ENCODE measurements at places on chromosomes 12 and 14.

DNA sequence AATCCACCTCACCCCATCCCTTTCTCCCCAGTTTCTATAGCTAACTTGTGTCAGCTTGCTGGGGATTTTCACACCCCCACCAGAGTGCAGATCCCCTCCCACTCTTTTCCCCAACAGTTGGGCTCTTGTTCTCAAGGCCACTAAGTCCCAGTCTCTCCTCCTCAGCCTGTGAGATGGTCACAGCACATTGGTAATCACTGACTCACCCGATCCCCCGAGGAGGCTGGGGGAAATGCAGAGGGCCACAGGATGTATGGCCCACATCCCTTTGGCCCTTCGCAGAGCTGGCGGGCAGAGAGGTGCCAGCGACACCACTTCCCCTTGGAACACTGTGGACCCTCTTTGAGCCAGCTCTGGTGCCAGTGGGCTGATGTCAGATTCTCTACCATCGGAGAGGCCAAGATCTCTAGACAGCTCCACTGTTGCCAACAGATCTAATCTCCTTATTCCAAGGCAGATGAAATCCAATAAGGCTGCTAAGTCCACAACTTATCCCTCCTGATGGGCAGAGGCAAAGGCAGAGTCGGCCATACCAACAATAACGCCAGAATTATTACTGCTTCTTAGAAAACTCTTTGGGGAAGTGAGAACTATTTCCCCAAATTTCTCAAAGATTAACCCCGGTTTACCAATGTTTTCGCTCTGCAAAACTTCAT lies 1.6 kb downstream of the FMNL3 start:
- DNase-seq: no peak

DNA sequence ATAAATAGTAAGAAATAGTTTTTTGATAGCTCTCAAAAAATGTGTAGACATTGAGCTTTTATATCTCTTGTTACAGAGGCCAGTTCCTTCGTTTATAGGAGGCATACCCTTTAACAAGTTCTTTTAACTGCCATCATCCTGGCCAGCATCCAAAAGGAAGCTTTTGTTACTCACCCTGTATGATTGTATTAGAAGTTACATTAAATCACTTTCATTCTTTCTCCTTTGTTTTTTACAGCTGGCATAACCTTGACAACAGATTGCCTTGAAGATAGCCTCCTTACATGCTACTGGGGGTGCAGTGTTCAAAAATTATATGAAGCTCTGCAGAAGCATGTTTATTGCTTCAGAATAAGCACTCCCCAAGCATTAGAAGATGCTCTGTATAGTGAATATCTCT lies 20.1 kb downstream of the CGRRF1 start:
- no peak for DNase-seq

DNA sequence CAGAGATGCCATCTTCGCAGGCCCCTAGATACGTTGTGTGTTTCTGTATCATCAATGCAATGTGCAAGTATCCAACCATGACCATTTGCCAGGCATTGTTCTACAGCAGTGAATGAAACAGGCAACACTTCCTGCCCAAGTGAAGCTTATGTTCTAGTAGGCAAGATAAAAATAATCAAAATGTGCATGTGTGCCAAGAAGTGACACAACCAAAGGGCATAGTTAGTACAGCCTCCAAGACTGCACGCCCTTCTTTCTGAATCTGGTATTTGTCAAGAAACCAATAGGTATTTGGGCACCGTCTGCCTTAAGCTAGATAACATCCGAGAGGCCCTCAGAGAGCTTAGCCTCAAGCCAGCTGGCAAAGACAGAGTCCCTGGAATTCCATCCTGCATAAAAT lies 152.0 kb downstream of the TMEM132C start:
- no peak for DNase-seq

DNA sequence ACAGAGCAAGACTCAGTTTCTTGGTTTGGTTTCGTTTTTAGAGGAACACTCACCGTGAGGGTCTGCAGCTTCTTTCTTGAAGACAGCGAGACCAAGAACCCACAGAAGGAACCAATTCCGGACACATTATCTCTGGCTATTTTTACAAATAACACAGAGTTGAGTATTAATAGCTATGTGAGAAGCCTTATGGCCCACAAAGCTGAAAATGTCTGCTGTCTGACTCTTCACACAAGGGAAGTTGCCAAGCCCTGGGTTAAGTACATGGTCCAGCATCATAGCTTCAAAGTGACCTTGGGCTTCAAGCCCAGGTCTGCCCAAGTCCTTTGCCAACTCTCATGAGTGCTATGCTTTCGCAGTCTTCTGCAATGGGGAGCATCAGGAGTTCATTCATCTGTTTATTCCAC lies 2.6 kb upstream of the LGMN start:
- DNase-seq: no peak

- DNase-seq: no peak
Measured at GRCh38 chr12:108597559-108598471, at the start of gene TMEM119. TSS of gene TMEM119 (minus strand) at chr12:108598084. CDS start at chr12:108592383, 5,701 bp downstream.

- no peak for DNase-seq
Measured at GRCh38 chr14:34175574-34175973, 224.7 kb upstream of the EGLN3 start.

DNA sequence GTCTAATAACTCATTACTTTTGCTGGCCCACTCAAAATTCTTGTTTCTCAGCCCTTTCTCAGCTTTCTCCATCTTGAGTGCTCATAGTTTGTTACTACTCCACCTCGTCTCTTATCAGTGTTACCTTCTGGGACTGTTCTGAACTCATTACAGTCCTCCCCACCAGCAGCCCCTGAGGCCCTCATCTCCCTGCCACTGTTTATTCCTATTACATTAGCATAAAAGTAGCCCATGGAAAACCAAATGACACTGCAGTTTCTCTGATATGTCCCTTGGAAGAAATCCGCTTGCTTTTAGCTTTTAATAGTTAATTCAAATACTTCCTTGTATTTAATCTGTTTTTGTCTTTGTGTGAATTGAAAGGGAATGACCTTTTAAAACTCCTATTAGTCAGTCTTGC lies 7.6 kb downstream of the AKAP6 start:
- no peak for DNase-seq

DNA sequence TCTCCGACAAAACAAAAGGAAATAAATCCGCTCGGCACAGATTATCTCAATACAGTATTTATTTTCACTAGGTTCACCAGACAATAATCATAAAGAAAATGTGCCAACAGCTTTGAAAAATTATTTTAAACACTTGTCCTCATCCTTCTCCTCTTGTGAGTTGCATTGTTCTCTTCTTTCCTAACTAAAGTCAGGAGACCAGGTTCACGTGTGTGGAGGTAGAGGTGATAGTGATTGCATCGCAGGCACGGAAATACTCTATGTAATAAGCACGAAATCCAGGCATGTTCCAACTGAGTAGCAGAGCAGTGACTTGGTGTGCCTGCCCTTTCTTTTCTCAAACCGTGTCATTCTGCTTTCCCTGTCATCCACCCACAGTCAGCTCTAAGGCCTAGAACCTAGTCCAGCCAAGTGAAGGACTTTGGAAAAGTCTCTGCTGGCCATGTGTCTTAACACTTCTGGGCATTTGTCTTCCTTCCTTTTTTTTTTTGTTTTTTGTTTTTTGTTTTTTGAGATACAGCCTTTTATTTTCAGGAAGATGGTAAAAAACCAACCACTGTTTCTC lies 939 bp upstream of the SEL1L start:
- DNase-seq: no peak

- DNase-seq: no peak
Measured at GRCh38 chr12:55548756-55549155, 646 bp upstream of the OR6C4 start.

GRCh38 chr14:22563987-22564386 lies 25.0 kb downstream of the DAD1 start:
- DNase-seq: no peak

- no peak for DNase-seq
Measured at GRCh38 chr14:77889971-77890442, 90.1 kb downstream of the ADCK1 start.

DNA sequence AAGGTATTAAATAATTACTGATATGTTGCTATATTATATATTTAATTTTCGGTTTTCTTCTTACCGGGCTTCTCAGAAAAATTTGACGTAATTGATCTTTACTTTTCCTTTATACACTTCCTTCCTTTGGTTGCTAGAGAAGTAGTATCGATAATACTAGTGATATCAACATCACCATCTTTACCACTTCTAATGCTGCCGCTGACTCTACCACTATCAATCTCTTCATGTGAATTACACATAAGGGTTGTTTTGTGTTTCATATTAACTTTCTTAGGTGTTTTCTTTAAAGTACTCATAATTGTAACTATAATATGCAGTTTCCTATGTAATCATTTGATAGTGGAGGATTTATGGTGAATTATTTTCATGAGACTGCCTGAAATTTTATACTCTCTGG lies 30.9 kb upstream of the KLRF1 start:
- no peak for DNase-seq

- no peak for DNase-seq
Measured at GRCh38 chr14:55699131-55700057, 119.4 kb downstream of the KTN1 start.

- no peak for DNase-seq
Measured at GRCh38 chr14:92962831-92963095, 39.8 kb downstream of the CHGA start.

- DNase-seq: no peak
Measured at GRCh38 chr12:27967551-27968054, 4.9 kb downstream of the PTHLH start.

GRCh38 chr14:90276646-90277367 lies 20.5 kb downstream of the PSMC1 start:
- no peak for DNase-seq

DNA sequence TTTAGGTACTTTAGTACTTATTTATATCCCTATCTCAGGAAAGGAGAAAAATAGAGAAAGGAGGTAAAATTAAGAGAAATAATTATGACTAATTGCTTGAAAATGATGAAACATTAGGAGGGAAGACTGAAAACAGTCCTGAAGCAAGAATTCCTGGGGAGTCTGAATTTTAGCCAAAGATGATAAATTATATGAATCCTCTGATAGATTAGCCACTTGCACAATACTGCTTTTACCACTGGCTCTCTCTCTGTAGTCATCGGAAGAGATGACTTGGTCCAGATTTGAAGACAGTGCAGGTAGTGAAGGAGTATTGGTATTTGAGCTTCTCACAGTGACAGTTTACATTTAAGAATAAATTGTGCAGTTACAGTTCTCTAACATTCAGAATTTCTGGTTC lies 83.8 kb upstream of the CLEC14A start:
- DNase-seq: no peak

- no peak for DNase-seq
Measured at GRCh38 chr12:47938594-47938993, 24.8 kb upstream of the TMEM106C start.

DNA sequence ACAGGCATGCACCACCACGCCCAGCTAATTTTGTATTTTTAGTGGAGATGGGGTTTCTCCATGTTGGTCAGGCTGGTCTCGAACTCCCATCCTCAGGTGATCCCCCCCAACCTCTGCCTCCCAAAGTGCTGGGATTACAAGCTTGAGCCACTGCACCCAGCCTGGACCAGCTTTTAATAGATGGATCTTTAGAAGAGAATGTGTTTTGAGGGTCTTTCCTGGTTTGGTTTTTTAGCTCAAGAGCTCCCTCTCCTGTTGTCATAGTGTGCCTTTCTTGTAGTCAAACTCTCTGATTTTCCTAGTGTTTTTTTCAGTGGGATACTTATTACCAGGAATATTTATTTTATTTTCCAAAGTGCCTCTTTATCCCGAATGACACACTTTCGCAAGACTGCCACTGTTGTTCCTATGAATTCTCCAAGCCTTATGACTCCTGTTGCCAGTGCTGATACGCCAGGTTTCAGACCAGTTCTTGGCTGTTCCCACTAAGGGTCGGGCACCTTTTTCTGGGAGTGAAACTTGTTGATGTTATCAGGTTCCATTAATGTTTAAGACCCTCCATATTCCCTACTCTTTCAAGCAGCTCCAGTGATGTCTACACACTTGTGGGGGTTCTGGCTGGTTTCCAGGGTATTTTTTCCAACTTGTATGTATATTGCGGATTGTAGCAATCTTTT lies 31.5 kb upstream of the LIMA1 start:
- DNase-seq: no peak

DNA sequence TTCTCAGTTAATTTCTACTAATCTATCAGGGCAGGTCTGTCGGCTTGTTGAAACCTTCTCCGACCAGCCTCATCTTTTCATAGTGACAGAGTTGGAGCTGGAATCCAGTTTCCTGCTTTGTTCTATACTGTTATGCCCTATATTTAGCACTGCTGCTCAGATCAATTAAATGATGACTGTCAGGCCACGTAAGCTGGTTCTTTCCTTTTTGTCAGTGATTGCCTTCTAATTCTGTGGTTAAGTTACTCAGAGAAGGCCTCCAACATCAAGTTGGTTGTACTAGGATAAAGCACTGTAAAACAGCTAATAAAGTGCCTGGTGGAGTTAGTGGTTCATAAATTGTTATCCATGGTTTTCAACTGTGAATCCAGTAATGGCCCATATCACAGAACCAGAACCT lies 22.6 kb downstream of the DERA start:
- no peak for DNase-seq

GRCh38 chr14:53153702-53154112 lies 584 bp upstream of the DDHD1 start:
- DNase-seq: no peak

GRCh38 chr12:20101046-20101445 lies 267.3 kb upstream of the PDE3A start:
- DNase-seq: no peak

DNA sequence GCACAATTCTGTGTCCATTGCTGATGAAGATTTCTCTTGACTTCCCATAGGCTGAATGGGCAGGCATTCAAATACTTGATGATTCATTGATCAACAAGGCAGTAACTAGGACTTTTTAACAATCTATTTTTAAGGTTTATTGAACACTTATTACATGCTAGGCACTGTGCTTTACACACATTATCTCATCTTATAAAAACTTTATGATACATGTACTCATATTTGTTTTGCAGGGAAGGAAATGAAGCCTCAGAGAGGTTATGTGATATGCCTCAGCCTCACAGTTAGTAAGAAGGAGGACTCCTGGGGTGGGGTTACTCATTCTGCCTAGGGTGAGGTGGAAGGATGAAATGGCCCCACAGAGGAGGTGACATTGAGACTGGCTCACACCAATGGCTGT lies 12.9 kb upstream of the EMP1 start:
- no peak for DNase-seq

DNA sequence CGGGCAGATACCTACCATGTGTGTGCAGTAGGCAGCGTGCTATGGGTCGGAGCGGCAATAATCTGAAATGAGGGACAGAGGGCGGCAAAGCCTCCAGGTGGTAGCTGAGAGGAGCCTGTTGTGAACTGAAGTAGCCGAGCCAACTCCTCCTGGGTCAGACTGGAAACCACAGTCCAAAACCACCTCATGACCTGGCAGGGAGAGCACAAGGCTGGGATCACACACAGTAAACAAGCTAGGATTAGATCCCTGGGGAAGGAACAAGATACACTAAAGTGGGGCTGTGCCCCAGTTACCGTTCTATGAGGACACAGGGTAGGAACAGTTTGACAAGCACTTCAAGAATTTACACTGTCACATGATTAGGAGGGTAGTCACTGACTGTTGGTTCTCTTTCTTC lies 49.0 kb downstream of the AREL1 start:
- DNase-seq: no peak

DNA sequence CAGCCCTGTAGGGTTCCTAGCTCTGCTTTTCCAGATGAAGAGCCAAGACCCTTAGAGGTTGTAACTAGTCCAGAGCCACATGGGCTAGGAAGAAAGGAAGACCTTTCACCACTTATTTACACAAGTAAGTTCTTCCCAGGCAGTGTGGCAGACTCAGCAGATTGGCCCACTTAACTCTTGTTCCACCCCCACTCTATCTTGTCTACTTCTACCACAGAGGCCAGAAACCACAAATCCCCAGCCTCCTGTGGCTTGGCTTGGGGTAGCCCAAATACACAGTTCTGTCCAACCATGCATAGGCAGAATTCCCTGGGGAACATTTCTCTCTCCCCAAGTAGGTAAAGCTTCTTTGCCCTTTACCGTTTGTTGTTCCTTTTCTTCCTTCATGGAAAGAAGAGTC lies 383.5 kb downstream of the RGS6 start:
- DNase-seq: no peak

Data from stimulated activated CD4-positive, alpha-beta T cell treated with anti-CD3 and anti-CD28 coated beads, TNF-alpha, amount 100 ng/mL, for 24 hours (primary cell).